Mesangial cell (primary cell): ENCODE measurements at places on chromosomes 3 and 15. TPM values are rescaled to one million over a fixed set of nuclear protein-coding genes. Genes with fewer than 3 reads are reported as not detected.

BTLA gene
- total RNA-seq: not detected in 2 replicates

CHAC1 gene
- 47.9 and 73.2 TPM in 2 replicates for total RNA-seq

CYP19A1 gene
- not detected in 2 replicates for total RNA-seq

ITGA11 gene
- 7.8 and 83.4 TPM in 2 replicates for total RNA-seq

RETNLB gene
- total RNA-seq: not detected in 2 replicates

THSD4 gene
- 35.8 and 51.3 TPM in 2 replicates for total RNA-seq

BCHE gene
- total RNA-seq: 0.89 and 1.1 TPM in 2 replicates

SKOR1 gene
- 0.25 TPM in 1 of 2 replicates, not detected in the other for total RNA-seq
